ENCODE measurements at places on chromosomes 13 and 19.

DNA sequence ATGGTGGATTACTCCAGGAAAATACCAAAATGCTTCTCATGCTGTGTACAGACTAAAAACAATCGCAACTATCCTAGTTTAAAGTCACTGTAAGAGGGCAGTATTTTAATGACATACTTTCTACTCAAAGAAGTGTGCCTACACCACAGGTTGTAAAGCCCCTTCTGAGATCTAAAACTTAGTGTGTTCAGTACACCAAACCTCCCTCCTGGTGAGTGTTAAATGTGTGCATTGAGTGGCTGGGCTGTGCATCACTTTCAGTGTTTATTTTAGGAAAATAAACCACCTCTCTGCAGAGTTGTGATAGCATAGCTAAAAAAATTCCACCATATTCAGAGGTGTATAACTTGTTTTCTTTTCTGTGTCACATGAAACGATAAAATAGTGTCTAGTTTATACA, 263.7 kb downstream of the DACH1 start:
- DNase-seq, result no peak

- DNase-seq, result no peak
Observed at GRCh38 chr19:18792661-18793060, 1.6 kb upstream of the COMP start.

GRCh38 chr19:41016488-41017071, 25.5 kb downstream of the CYP2B6 start:
- no peak for DNase-seq

- no peak for DNase-seq
Observed at GRCh38 chr13:100464006-100464405, 124.6 kb downstream of the GGACT start.

DNA sequence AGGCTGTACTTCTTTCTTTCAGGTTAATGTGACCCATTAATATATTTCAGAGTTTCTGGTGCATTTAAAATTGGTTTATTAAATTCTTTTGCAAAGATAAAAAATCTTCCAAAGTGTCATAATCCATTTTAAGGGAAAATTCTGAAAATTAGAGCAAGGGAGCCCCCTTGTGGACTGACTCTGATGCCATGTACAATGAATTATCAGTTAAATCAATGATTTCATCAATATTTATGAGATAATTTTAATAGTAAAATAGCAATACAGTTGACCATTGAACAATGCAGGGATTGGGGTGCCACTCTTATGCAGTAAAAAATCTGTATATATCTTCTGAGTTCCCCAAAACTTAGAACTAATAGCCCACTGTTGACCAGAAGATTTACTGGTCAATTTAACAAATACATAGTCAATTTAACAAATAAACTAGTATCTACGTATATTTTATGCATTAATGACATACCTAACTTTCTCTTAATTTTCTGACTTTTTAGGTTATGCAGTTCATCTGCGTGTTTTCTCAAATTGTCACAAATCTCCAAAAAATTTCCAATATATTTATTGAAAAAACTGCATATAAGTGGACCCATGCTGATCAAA, 479.1 kb upstream of the MIR17HG start:
- DNase-seq, result no peak

DNA sequence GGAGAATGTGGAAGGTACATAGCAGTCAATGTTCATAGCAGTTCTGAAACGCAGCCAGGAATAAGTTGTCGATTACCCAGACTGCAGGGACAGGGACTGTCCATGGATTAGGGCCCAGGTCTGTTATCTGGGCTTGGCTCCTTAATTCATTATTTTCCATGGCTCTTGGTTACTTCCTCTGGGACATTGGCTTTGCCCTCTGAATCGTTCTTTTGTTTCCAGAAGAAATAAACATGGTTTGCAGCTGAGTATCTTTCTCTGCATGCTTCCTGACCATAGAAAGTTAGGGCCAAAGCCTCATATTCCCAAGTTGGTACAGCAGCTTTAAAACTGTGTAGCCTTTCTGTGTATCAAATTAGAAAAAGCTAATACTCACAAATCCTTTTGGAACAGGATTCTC, 121.7 kb upstream of the MAB21L1 start:
- no peak for DNase-seq

- DNase-seq, result no peak
Observed at GRCh38 chr19:11499220-11499726, 6.4 kb downstream of the ZNF653 start.

DNA sequence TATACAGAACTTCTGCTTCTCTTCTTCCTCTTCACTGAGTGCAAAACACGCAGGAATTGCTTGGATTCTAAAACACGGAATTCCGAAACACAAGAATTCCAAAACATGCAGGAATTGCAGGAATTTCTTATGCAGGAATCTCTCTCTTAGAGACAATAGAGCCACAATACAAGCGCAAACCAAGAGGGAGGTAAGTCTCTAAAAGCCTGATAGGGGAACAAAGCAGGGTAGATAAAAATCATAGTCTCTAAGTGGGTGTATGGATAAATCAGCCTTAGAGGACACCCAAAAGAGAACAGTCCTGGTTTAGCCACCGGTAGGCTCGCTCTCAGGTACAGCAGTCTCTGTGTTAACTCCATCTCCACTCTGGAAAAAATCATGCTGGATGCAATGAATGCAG, 112.9 kb downstream of the LHFPL6 start:
- DNase-seq, result no peak

DNA sequence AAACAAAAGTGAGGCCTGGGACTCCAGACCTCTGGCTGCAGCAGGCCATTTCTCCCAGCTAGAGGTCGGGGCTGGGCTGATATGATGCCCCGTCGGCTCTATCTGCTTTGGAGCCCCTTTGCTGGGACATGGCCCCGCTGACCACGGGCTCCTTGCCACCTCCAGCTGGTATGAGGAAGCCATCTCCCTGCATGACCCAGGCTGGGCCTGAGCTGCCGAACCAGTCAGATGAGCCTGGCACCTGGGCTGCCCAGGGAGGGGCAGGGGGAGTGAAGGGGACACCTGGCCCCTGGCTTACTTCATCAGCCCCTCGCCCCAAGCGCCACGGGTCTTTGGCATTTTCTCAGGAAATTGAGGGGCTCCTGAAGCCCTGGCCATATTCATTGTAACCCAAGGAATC, 7.8 kb downstream of the ZSWIM4 start:
- DNase-seq, result no peak

DNA sequence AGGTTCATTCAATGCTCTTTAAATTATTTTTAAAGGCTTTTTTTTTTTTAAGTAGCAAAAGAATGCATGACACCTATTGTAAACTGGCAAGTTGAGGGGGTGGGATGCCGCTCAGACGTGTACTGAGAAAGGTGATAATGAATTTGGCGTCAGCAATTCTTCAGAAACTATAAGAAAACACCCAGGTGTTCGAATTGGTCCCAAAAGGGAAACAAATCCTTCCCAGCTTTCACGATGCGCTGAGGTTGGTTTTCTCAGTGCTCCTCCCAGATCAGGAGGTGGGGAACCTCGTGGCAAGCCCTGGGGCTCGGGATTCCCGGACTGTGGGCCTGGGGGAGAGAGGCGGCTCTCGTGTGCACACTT, 543 bp upstream of the FAM124A start:
- DNase-seq, result no peak

- DNase-seq, result no peak
Observed at GRCh38 chr13:77514336-77514726, 21.2 kb upstream of the SCEL start.

- DNase-seq, result no peak
Observed at GRCh38 chr13:22647156-22647850, 533.5 kb upstream of the SGCG start.

GRCh38 chr19:17436094-17436873, 12.2 kb downstream of the TMEM221 start:
- no peak for DNase-seq

DNA sequence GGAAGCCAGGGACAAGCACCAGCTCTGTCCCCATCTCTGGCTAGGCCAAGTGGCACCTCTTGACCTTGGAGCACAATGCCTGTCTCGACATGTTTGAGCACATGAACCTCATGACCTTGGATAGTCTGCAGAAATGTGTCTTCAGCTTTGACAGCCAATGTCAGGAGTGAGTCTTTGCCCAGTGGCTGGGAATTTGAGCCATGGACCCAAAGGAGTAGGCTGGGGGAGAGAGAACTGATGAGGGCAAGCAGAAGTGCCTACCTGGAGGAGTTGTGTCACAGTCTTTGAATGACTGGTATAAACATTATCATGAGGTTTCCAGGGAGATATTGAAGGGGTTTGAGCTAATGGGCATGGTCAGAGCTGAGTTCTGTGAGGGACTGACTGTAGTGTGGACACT, 6.7 kb upstream of the CYP4F12 start:
- DNase-seq, result no peak

DNA sequence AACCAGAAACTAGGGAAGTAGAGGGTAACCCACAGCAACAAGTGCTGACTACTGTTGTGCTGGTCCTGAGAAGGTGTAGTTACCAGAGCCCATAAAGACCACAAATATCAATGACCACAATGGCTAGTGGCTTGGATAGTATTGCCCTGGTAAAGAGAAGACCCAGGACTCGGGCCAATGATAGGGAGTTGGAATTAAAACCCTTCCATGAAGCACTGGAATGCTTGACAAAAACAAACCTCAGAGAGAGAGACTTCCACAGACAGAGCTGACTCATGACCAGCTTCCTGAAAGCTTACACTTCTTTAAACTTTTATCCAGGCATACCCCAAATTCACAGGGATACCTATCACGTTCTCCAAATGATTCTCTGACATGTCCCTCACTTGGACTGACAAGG, 60.5 kb downstream of the WDR87 start:
- DNase-seq, result no peak

- no peak for DNase-seq
Observed at GRCh38 chr13:80828759-80829158, 487.8 kb upstream of the SPRY2 start.

DNA sequence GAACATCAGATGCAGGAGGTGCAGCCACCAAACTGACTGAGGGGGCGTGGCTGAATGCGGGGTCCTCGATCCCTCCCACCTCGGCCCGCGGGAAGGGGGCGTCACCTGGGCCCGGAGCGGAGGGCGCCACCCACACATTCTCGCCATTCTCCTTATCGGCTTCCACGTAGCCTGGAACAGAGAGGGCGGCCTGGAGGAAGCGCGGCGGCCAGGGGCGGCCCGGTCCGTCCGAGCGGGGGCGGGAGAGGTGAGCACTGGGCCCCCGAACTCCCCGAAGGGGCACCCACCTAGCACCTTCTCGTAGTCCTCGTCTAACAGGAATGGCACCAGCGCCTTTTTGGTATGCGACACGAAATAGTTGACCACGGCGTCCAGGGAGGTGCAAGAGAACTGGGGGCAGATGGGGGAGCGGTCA, 11.8 kb downstream of the STAP2 start:
- no peak for DNase-seq

DNA sequence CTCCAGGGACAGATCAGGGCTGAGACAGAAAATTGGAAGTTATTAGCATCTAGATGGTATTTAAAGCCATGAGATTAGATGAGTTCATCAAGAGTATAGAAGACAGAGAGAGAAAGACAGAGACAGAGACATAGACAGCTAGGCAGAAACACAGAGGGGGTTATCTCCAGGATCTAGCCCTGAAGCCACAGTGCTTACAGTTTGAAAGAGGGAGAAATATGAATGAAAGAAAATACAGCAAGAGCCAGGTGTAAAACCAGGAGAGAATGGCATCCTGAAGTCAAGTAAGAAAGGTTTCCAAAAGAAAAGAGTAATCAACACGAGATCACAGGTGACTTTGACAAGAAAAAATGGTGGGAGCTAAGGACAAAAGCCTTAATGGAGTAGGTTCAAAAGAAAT, 111.2 kb downstream of the TBC1D4 start:
- no peak for DNase-seq

DNA sequence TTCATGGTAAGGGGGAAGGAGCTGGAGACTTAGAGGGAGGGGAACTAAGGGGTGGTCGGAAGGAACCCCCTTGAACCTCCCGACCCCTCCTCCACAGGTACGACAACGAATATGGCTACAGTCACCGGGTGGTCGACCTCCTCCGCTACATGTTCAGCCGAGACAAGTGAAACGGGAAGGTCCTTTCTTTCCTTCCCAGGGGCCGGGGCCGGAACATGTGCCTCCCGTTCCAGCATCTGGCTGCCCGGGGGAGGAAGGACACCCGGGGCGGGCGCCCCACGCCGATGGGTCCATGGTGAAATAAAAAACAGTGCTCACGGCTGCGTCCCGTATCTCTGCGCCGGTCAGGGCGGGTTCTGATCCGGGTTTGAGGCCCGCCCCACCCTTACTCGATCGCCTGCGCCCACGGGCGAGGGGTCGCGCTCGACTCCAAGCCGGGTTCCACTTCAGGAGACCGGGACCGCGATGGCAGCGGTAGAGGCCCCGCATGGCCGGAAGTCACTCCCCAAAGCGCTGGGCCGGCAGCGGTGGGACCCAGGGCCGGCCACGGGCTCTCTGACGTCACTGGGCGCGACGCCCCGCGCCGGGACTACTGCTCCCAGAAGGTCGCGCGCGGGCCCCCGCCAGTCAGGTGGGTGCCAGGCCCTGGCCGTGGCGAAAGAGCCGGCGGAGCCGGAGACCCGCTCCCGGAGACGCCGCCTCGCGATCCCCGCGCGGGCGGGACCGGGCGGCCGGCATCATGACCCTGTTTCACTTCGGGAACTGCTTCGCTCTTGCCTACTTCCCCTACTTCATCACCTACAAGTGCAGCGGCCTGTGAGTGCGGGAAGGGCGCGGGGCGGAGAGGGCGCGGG, at the start of gene TMEM147:
Gene TMEM147 (plus strand): TSS at position 626 of the 854 bp plus-strand sequence. CDS start 114 bp downstream, at position 740.
- DNase-seq, result peak; percentile 60

DNA sequence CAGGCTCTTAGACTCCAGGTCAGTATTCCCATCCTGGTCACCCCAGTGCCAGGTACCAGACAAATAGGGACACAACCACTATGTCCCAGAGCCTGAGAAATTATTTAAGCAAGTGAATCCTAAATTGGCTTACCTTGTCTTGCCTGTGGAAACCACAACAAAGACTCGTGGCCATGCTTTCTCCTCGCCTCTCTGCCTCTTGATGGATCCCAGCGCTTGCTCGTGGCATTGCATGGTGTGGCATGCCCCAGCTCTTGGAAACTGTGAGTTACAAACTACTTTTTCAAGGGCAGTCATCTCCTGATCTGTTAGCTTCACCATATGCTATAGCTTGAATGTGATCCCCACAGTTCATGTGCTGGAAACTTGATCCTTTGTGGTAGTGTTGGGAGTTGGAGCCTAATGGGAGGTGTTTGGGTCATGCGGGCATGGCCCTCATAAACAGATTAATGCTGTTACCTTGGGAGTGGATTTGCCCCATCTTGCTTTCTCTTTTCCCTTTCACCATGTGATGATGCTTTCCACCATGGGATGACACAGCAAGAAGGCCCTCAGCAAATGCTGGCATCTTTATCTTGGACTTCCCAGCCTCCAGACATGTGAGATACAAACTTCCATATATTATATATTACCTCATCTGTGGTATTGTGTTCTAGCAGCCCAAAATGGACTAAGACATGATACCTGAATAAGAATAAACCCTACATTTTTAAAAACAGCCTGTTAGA, 31.2 kb downstream of the SPRYD7 start:
- DNase-seq, result no peak

All from C1 segment of cervical spinal cord (tissue), 14 donors.